ENCODE measurements at places on chromosomes 12 and 14.
A peak's percentile ranks its signal among the peaks of the same experiment; 100 is the strongest.

DNA sequence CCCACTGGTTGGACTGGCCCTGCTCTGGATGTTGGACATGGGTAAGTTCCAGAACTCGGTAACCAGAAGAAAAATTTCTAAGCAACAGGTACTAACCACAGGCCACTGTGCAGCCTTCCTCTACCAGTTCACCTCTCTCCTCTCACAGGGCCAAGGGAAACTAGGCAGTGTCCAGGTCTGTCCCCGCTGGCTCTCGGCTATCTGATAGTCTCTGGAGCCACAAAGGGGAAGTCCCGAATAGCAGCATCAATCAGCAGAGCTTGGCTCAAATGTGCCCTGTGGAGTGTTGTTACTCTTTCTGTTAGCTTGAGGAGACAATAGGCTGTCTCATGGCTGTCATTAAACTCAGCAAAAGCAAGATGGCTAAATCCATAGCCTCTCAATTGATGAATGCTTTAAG, 73.2 kb downstream of the TSPAN11 start:
- no peak for DNase-seq

GRCh38 chr14:58805605-58806409, 168.0 kb downstream of the DACT1 start:
- DNase-seq = no peak

GRCh38 chr14:75279153-75279762, 630 bp downstream of the FOS start:
- peak; percentile 43 for DNase-seq

DNA sequence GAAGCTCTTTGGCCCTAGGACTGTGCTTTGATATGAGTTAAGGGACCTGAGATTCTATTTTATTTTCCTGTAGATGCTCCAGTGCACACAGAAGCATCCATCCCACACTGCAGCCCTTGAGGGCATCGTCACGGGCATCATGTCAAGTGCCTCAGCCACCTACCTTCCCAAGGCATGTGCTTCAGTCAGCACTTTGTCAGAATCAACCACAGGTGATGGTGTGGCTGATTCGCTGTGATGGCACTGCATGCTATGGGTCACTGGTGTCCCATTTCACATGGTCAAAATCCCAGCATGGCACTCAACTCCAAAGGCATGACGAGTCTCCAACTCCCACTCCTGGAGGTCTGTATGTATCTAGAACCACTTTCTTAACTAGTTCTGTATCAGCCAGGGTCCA, 100.8 kb downstream of the AACS start:
- peak; percentile 12 for DNase-seq

GRCh38 chr14:92577321-92577742, 63.8 kb downstream of the RIN3 start:
- no peak for DNase-seq

DNA sequence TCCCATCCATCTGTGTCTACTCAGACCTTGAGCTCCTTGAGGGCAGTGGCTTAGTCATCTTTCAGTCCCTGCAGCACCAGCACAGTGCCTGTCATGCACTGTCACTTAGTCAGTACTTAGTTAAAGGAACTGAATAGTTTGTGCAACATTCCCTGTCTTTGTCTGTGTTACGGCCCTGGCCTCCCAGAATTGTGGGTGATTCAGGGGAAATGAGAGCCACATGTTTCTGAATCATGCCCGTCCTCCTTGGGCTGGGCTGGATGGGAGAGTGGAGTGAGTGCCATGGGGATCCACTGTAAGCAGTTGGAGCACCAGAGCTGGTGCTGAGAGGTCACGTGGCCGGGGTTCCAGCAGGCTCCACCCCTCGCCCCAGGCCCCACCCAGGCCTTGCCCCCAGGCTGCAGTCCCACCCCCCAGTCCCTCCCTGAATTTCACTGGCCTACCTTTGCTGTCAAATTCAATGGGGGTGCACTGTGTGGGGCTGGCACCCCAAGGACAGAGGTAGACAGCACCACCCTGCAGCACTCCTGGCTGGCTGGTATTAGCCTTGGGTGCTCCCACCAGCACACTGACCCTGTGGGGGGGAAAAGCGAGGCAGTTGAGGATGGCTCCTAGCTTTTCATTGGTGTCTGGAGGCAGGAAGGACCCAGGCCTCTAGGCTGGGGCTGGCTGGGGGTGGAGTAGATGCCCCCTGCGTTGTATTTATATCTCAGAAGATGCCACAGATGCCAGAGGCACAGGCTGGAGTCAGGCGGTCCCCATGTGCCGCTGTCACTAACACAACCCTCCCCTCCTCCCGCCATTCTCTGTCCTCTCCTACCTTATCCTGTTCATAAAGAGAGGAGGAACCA, 7.5 kb downstream of the ITGA5 start:
- DNase-seq = peak; percentile 100

DNA sequence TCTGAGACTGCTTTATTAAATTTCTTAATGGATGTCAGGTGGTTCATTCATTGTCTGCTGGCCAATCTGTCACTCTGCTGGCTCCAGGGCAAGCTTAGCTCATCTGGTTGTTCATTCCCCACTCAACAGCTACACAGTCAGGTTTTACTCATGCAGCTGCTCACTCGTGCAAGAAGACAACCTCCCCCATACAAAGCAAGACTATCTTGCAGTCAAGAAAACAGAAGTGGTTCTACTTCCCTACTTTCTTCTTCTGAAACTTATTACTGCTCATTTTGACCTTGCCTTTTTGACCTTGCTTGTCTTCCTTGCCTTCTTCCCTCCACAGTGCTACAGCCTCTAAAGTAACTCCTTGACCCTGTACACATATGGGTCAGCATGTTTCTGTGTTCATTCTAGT, 277.9 kb downstream of the SSPN start:
- DNase-seq = no peak

DNA sequence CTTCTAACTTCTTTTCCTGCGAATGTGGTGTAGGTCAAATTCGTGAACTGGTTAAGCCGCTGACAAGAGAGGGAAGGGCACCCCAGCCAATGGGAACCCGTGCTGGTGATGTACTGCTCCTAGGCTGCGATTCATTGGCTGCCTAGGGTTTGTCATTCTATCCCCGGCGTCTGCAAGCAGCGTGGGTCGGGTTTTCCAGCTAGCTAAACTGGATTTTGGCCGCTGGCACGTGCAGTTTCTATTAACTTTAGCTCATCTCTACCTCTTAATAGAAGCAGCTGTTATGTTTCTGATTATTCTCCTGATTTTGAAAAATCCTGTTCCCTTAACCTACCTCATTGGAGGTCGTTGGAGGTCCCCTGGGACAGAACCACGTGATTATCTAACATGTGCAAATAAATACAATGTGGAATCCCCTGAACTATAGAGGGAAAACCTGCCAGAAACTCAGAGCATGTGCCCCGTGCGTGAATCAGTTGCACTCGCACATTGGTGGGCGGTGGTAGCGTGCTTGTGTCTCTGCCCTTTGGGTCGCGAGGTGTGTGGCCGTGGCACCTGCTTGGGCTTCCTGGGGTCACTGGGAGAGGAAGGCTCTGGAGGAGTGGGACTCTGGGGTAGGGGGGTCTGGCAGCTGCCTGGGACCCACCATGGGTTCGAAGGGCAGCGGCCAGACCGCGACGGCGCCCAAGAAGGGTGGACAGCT, 876 bp upstream of the PPM1A start:
- DNase-seq = peak; percentile 70

DNA sequence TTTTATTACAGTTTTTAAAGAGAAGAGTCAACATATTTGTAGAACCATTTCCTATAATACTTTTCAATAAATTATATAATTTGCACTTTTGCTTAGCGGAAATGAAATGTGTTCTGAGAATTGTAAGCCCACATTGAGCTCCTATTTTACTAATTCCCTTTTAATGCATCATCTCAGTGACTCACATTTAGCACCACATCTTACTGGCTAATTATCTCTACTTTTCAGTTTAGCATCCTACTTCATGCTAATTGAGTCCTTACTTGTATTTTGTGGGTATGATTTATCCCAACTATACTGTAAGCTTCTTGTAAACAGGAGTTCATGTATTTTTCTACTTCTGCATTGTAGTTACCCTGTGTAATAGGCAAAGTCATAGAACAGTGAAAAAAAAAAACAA, 67.5 kb downstream of the TMX1 start:
- DNase-seq = no peak

- no peak for DNase-seq
Measured at GRCh38 chr14:34369648-34370030, 92.4 kb downstream of the SPTSSA start.

DNA sequence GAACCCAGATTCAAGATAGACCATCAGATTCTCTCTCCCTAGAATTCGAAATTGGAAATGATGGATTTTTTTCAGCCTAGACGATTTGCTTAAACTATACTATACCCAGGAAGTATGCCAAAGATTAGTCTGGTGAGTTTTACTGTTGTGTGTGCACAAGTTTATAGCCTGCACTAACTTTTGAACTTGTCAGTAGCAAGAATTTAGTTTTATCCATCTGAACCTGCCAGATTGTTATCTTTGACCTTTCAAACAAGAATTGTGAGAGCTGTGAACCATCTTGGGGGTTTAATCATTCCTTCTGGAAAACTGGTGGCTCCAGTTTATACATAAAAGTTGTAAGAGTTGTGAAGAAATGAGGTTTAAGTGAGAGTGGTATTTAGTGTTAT, 243.5 kb upstream of the DAAM1 start:
- no peak for DNase-seq

DNA sequence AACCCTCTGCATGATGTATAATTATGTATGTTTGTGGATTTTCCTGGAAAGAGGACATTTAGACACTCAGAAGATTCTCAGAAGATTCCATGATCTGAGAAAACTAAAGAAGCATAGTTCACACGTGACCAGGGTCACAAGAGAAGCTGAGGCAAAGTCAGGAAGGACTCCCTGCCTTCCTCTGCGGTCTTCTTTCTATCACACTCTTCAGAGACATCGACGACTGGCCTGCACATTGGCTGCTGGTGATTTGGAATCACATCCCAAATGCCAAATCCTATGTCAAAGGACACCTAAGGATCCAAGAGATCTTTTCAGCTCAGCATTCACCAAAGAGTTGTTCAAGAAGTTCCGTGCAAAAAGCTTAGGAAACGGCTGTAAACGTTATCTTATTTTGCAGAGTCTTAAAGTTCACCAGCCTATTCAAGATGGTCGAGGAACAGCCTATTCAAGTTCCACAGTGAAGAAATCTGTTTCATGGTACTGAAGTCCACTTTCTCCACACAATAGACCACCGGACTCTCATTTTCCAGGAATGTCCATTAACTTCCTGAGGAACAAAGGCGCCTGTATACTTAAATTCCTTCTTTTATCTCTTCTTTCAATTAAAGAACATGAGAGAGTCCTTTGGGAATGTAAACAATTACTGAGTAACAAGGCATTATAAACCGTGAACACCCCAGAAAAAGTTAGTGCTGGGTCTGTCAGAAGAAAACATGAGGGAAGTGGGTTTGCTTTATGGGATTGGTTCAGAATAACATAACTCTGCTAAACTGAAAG, 42.1 kb downstream of the IGF1 start:
- DNase-seq = no peak

GRCh38 chr12:39780411-39780912, 160.9 kb upstream of the ABCD2 start:
- DNase-seq = no peak

- no peak for DNase-seq
Measured at GRCh38 chr12:48924617-48925303, 532 bp downstream of the FKBP11 start.

- no peak for DNase-seq
Measured at GRCh38 chr12:59122784-59123183, 202.5 kb upstream of the LRIG3 start.

- peak; percentile 17 for DNase-seq
Measured at GRCh38 chr14:68535404-68536017, 257.4 kb downstream of the ZFP36L1 start.

- no peak for DNase-seq
Measured at GRCh38 chr14:35215110-35215813, 76.9 kb upstream of the PSMA6 start.

GRCh38 chr12:2364631-2365051, 311.9 kb downstream of the CACNA1C start:
- no peak for DNase-seq

DNA sequence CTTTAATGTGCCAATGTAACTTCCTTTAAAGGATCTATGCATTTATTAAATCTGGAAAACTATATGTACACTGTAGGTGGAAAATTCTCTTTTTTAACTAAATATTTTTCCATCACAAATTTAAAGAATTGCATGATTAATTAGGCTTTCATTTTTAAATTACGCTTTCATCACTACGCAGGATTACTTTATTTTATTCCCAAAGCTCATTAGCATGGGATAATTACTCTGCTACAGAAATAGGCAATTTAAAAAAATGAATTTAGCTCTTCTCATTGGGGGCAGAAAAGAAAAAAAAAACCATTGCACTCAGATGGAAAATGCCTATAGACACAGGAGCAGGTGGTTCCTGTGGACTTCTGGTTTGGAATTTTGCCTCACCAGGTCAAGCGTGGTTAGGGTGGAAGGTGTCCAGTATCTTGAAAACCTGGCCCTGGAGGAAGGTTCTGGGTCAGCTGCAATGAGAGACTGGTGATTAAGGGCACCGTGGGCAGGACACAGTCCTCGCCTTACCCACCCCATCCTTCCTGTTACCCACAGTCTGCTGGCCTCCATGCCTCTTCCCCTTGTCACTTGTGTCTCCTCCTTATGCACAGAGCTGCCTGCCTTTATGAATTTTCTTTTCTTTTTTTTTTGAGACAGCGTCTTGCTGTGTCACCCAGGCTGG, 17.3 kb upstream of the RIN3 start:
- no peak for DNase-seq

DNA sequence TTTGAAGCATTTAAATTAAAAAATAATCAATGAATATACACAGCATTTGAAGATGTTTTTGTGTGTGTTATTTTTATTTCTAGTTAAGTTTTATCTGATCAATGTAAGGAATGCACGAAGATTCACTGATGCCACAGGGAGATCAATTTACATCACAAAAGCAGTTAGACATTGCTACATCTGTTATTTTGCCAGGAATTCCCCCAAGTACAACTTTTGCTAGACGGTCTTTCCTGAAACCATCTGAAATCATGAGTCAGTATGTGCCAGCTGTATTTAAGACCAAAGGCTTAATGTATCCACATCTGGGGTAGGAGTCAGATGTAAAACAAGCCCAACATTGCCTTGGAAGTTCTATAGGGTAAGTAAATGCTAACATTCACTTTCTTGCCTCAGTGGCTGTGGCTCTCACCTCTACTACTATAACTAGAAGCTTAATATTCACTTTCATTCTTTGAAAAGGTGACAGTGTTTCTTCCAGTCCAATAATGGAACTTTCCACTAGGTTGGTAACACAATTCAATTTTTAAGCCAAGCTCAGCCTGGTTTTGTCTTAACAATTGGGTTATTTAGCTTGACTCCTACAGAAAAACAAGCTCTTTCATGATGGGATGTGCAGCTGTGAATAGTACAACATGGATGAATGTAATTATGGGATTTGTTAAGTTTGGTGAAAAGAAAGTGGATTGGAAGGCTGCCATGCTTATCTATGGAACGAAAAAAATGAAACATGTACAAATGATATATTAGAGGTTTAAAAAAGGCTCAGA, 385.4 kb upstream of the TMEM132C start:
- no peak for DNase-seq

- DNase-seq = no peak
Measured at GRCh38 chr14:74474376-74474775, 18.7 kb downstream of the NPC2 start.

GRCh38 chr14:100988956-100989355, 85.4 kb upstream of the RTL1 start:
- no peak for DNase-seq

- DNase-seq = no peak
Measured at GRCh38 chr14:104135121-104135903, 3.1 kb upstream of the KIF26A start.

All from T1000 (cell line).